ENCODE measurements at places on chromosomes 16 and 17. TPM values are rescaled to one million over a fixed set of nuclear protein-coding genes. Genes with fewer than 3 reads are reported as not detected.

DNA sequence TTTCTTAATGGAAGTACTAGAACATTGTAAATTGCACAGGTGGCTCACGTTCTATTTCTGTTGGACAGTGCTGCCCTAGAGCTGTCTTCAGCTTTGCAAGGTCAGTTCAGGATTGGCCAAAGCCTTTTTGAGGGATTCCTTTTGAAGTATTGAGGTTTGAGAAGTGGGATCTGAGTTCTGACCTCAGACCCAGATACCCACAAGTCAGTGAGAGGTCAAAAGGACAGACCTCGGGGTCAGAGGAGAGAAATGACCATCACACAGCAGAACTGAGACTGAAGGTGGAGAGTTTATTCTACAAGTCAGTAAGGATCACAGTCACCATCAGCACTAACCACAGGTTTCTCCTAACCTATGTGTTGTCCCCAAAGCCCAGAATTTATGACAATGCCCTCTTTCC lies 1.7 kb downstream of the ACSM5 start:
- DNase-seq: no peak

ADAMTS18 gene
- not detected for polyA plus RNA-seq

HSPB9 gene
- polyA plus RNA-seq: not detected

LRRC75A gene
- polyA plus RNA-seq: 80.5 TPM

DNA sequence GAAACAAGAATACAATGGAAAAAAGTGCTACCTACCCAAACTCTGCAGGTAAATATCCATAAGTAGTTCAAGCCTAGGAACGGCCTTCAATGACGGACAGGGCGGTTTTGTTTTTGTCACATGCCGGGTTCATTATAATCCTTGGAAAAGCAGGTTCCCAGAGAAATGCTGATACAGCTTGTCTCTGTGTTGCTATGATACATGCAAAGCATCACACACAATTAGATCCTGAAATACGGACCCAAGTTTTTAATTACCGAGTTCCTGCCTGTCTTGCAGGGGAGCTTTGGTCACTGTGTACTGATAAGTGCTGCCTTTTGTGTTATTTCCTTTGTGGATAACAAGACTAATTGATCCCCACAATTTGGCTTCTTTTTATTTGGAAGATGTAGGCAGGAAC lies 217.4 kb downstream of the HAPSTR1 start:
- no peak for DNase-seq

- peak; percentile 25 for DNase-seq
Measured at GRCh38 chr17:27381007-27381501, 75.2 kb upstream of the KSR1 start.

GRCh38 chr16:10349851-10350250 lies 36.0 kb upstream of the ATF7IP2 start:
- no peak for DNase-seq

GRCh38 chr16:58884141-58884540 lies 150.0 kb upstream of the GOT2 start:
- no peak for DNase-seq

ALOX12 gene
- polyA plus RNA-seq: 0.04 TPM

RAD51D gene
- polyA plus RNA-seq: 12.2 TPM

DNA sequence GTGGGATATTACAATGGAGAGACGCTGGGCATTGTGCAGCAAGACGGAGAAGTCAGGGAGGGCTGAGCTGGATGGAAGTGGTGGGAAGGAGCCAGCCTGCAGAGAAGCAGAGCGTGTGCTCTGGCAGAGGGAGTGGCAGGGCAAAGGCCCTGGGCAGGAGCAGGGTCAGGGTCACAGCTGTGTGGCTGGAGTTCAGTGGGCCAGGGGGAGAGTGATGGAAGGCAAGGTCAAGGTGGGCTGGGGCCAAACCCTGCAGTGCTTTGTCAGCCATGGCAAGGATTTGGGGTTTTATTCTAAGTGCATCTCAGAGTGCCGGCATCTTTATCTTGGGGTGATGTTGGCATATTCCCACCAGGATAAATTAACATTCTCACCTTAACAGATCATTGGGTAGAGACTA lies 31.9 kb upstream of the C16orf78 start:
- no peak for DNase-seq

GRCh38 chr17:73640691-73641090 lies 3.6 kb downstream of the SDK2 start:
- no peak for DNase-seq

DNA sequence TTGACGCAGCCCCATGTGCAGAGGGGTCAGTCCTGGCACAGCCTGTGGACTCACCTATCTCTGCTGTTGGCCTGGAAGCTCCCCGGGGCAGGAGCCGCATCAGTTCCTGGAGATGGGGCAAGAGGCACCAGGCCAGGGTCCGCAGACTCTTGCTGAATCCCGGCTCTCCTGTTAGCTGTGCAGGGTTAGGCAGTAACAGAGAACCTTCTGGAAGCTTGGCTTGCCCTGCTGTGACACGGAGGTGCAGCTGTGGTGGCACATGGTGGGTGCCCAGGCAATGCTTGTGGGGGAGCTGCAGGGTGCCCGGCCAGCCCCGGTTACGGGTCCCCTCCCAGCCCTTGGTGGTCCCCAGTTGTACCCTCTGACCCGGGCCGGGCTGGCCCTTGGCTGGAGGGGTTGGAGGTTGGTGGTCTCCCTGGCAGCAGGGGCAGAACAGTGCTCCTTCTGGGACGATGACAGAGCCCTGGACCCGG lies 26.0 kb upstream of the ZNF469 start:
- no peak for DNase-seq

- no peak for DNase-seq
Measured at GRCh38 chr17:20127360-20128035, 118.3 kb downstream of the SPECC1 start.

DNA sequence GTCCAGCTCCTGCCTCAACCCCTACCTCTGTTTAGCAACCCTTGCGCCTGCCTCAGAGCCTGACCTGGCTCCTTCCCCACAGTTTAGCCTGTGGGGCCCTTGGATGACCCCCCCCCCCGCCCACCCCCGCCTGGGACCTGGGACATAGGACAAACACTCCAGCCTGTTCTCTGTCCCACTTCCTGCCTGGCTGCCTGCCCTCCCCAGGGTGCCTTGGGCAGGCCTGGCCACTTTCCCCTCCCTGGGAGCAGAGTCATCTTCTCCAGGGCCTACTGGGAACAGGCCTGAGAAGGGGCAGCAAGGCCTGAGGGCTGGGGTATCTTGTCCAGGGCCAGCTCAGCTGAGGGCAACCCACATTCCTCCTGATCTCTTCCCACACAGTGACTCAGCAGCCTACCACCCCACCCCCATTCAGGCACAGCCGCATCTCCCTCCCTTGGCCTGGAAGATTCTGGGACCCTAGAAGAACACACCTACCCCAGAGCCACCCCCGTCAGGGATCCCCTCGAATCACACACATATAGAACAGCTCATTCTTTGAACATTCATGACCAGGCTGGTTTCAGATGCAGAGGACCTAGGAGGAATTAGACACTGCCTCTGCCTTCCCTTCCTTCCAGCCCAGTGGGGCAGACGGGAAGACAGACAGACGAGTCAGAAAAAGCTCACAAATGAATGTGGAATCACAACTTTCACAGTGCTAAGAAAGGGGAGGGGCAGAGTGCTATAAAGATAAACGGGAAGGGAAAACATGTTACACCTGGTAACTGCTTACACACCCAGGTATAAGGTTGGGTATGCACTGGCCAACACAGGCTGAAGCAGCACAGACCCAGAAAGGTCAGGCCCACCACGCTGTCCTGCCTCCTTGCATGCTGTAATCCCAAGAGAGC lies 6.0 kb downstream of the FHOD1 start:
- peak; percentile 60 for DNase-seq

ACAP1 gene
- polyA plus RNA-seq: 7.9 TPM

GRCh38 chr16:10154389-10154788 lies 27.8 kb downstream of the GRIN2A start:
- DNase-seq: no peak

GRCh38 chr17:58410714-58411407 lies 6.5 kb downstream of the RNF43 start:
- no peak for DNase-seq

GRCh38 chr16:2959206-2959605 lies 4.9 kb upstream of the KREMEN2 start:
- DNase-seq: no peak

DNA sequence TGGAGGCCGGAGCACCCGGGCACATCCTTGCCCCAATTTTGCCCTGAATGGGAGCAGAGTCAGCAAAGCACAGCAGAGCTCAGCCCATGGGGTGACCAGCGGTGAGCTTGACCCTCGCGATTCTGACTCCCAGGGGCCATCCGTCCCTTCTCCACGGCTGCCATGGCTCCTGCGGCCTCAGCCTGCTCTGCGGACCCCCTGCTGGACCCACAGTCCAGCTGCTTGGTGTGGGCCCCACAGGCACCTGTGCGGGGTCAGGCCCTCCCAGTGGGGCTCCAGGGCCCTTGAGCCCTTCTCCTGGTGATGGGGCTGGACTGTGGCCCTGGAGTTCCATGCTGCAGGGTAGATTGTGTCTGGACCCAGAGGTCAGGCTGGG lies 144.2 kb downstream of the ENGASE start:
- DNase-seq: no peak

NOG gene
- 0.79 TPM for polyA plus RNA-seq

DNA sequence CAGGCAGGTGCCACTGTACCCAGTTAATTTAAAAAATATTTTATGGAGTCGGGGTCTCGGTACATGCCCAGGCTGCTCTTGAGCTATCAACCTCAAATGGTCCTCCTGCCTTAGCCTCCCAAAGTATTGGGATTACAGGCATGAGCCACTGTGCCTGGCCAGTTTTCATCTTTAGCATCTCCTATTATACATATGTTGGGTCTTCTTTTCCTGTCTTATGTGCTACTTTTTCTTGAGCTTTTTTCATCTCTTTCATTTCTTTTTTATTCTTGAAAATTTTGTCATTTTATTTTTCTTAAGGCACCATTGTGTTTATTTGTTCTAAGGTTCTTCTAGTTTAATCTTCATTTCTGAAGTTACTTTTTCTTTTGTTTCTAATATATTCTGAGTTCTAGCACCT lies 20.7 kb downstream of the BANP start:
- DNase-seq: no peak

DNA sequence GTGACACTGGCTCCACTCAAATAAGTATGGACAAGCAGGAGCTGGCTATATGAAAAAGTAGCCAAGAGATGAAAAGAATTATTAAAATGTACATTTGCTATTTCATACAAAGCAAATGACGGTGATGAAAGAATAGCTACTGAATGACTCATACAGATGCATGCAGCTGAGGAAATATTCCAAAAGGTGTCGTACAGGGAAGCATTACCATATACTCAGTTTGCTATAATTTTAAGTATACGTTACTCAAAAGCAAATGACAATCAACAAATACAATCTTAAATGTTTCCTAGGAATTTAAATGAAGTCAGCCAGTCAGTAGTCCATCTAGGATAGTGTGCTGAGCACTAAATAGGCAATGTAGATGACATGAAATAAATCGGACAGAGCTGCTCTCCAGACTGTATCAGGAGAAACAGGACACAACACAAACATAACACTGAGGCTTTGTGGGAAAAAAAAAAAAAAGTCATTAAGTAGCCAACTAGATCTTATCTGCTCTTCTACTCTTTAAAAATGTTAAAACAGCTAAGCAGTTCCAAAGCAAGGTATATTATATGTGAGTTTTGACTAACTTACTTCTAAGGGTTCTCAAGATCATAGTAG lies 65.0 kb downstream of the NCOR1 start:
- no peak for DNase-seq

GRCh38 chr17:54028986-54029580 lies 206.4 kb downstream of the KIF2B start:
- DNase-seq: no peak

DNA sequence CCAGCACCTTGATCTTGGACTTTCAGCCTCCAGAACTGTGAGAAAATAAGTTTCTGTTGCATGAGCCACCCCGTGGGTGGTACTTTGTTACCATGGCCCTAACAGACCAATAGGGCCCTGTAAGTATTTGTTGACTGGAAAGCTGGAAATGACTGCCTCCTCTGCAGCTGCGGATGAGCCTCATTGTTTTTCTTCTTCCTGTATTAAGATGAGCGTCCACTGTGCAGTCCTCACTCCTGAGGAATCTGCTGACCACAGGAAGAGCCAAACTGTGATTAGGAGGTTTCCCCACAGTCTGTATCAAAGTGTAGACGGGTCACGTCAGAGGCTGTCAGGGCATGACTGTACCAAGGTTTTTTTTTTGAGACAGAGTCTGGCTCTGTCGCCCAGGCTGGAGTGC lies 12.2 kb upstream of the AKTIP start:
- no peak for DNase-seq

DNA sequence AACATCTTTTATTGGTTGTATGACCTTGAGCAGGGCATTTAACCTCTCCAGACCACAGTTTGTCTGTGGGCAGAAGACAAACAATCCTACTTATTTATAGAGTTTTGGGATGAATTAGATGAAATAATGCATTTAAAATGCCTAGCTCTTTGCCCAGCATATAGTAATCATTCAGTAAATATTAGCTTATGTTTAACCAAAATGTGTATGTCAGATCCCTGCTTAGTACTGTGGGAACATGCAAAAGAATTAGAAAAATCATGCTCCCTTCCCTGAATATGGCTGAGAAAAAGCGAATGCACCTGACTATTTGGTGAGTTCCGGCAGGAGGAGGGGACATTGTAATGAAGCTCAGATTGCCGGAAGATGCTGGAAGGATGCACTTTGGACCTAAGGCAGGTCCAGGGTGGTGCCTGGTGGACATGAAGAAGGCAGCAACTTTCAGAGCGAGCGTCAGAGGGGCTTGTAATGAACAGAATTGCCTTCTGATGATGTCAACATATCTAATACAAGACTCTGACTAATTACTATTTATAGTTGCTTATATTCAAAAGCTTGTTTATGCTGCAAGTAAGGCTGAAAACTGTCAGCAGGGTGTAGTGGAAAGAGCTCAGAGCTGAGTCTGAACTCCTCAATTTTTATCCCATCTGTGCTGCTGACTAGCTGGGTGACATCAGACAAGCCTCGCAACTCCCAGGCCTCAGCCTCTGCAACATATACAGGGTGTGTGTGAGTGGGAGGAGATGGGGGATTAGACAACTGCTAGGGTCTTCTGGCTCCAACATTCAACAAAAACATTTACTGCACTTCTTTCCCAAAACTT lies 221.2 kb downstream of the PRKCA start:
- peak; percentile 56 for DNase-seq

KRTAP16-1 gene
- polyA plus RNA-seq: not detected

DNA sequence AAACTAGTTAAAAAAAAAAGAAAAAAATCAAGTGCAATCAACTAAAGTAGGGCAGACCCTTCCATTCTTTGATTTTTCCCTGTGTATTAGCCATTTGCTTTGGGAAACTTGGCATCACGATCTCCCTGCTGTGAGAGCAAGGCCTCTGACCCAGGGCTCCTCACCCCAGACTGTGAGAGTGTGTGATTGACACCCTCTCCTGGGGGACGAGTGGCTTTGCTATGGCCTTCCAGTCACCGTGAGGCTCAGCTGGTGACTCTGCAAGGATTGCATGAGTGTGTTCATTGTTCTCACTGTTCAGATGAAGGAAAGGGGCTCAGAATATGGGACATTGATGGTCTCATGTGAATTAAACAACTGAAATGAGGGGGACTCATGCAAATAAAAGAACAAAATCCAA lies 69.0 kb upstream of the BCAR1 start:
- DNase-seq: no peak

- DNase-seq: no peak
Measured at GRCh38 chr16:30137897-30138296, 14.9 kb upstream of the MAPK3 start.
